ENCODE measurements at places on chromosomes 3 and 15.
A peak's percentile ranks its signal among the peaks of the same experiment; 100 is the strongest.

- no peak overlapping the region for H3K4me3 ChIP-seq
- DNase-seq, result no peak
- no peaks in the 10 kb centered on the region for H3K4me1 ChIP-seq
- no peaks in the 10 kb centered on the region for H3K36me3 ChIP-seq
- H3K27ac ChIP-seq, result no peak overlapping the region
These were observed 91.9 kb upstream of the SNRPN start for GRCh38 chr15:24862726-24863521.

DNA sequence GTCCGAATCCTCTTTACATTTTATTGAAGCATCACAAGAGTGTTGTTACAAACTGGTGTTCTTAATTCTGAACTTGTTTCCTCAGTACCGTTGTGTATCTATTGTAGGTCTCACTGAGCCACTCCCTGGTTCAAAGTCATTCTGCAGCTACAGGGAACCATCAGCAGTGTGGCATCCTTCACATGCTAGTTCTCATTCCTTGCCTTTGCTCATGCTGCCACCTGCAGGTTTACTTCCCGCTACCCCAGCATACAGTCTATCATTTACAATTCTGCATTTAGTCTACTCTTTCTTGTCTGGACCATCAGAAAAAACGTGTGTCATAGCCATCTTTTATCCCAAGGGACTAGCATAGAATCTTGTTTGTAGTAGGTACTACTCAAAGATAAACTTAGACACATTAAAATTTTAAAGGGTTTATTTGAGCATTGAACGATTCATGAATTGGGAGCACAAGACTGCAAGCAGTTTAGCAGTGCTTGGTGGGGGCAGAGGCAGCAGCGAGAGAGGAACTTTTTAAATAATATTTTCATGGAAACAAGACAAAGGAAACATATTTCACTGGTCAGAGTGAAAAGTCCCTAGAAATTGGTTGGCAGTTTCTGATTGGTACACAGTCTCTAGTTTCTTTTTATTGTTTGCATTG is 402.1 kb downstream of the CADM2 start:
- no peaks in the 10 kb centered on the region for H3K36me3 ChIP-seq
- H3K27me3 ChIP-seq, result no peaks in the 10 kb centered on the region
- H3K27ac ChIP-seq, result no peak overlapping the region
- no peaks in the 10 kb centered on the region for H3K4me1 ChIP-seq

DNA sequence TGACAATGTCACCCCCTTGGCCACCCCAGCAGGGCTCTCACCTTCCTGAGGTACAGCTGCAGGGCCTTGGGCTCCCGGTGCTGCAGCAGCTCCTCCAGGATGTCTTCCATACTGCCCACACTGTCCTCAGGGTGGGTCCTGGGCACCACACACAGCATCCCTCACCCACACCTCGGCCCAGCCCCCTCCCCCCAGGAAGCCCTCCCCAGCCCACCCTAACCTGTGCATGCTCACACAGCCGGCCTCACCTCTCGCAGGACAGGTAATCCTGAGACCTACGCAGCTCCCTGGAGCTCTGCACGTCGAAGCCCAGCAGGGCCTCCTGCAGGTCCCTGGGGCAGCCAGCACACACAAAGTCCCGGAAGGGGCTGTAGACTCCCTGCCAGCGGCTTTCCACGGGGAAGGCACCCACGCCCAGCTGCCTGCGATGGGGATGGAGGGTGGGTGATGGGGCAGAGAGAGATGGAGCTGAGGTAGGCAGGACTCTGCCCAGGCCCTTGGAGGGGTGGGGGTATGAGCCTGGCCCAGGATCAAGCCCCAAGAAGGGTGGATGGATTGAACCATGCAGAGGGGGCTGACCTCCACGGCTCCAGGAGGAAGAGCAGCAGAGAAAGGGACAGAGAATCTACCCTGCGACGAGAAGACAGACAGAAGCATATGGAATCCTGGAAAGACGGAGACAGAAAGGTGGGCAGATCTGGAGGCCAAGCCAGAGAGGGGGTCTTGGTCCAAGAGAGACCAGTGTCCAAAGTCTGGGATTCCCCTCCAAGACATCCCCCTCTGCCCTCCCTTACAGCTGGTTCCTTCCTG is 16.7 kb downstream of the ALS2CL start:
- H3K36me3 ChIP-seq, result no peaks in the 10 kb centered on the region
- DNase-seq, result no peak
- H3K27ac ChIP-seq, result peak overlapping the region; percentile 65
- no peaks in the 10 kb centered on the region for H3K27me3 ChIP-seq
- peak overlapping the region; percentile 5 for H3K4me3 ChIP-seq
- no peaks in the 10 kb centered on the region for H3K4me1 ChIP-seq

DNA sequence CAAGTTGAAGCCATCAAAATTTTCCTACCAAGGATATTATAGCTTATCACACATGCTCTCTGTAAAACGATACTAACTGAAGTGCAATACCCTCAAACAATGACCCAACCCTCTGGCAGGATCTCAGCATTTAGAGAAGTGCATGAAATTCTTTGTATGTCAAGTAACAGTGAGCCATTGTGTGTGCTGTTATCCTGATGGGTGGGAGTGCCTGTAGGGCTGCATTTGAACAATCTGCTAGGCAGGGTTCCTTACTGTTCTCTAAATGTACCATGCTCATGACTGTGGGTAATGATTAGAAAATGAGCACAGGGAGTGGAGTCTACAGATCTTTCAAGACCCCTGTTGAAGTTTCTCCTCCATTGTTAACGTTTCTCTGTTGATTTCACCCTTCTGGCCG is 398.1 kb downstream of the NSUN3 start:
- H3K27me3 ChIP-seq, result no peaks in the 10 kb centered on the region
- DNase-seq, result no peak
- no peaks in the 10 kb centered on the region for H3K4me1 ChIP-seq
- no peak overlapping the region for H3K27ac ChIP-seq
- no peak overlapping the region for H3K4me3 ChIP-seq

DNA sequence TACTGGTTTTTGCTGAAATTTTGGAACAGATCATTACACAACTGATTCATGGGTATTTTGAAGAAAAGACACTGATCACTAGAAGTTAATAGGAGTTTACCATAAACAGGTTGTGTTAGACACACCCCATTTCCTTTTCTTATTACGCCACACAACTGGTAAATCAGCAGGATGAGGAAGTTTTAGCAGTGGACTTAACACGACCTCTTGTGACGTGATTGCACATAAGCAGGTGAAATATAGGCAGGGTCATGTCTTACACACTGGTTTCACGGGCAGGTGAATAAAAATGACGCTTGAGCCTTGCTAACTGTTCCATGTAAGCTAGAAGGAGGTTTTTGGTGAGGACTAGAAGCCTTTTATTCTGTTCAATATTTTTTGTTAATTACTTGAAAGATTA is 27.1 kb upstream of the TPRG1 start:
- no peaks in the 10 kb centered on the region for H3K36me3 ChIP-seq
- no peak overlapping the region for H3K4me3 ChIP-seq
- H3K4me1 ChIP-seq, result no peaks in the 10 kb centered on the region
- no peaks in the 10 kb centered on the region for H3K27me3 ChIP-seq
- DNase-seq, result no peak
- peak overlapping the region; percentile 61 for H3K27ac ChIP-seq

- DNase-seq, result no peak
- H3K27me3 ChIP-seq, result no peaks in the 10 kb centered on the region
- H3K36me3 ChIP-seq, result no peaks in the 10 kb centered on the region
- H3K27ac ChIP-seq, result no peak overlapping the region
- no peaks in the 10 kb centered on the region for H3K4me1 ChIP-seq
These were observed 11.7 kb downstream of the CCR1 start for GRCh38 chr3:46196261-46196957.

- no peaks in the 10 kb centered on the region for H3K27me3 ChIP-seq
- H3K36me3 ChIP-seq, result no peaks in the 10 kb centered on the region
- no peak overlapping the region for H3K4me3 ChIP-seq
These were observed 128.9 kb upstream of the TP63 start for GRCh38 chr3:189502256-189502655.

GRCh38 chr3:24155276-24155675 is 210.2 kb downstream of the NR1D2 start:
- no peak for DNase-seq
- H3K27me3 ChIP-seq, result no peaks in the 10 kb centered on the region
- H3K4me3 ChIP-seq, result no peak overlapping the region

DNA sequence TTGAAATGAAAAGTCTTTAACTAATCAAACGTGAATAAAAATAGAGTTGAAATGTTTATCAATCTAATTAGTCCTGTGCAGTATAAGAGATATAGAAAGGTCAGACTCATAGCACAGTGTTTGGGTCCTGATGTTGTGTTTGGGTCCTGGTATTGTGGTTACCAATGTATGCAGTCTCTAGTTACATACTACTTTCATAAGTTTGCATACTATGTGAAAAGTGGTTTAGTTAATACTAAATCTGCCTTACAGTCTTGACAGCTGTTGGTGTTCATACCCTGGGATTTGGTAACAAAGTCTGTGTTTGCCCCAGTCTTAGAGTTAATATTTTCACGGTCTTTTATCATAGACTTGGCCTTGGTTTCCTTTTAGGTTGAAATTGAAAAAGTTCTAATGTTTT is 41.7 kb downstream of the KIF15 start:
- no peak overlapping the region for H3K4me3 ChIP-seq
- H3K4me1 ChIP-seq, result no peaks in the 10 kb centered on the region
- DNase-seq, result no peak

- H3K4me3 ChIP-seq, result no peak overlapping the region
- no peaks in the 10 kb centered on the region for H3K36me3 ChIP-seq
- DNase-seq, result no peak
- peak overlapping the region; percentile 9 for H3K27ac ChIP-seq
These were observed 105.7 kb downstream of the MBNL1 start for GRCh38 chr3:152374262-152374990.

DNA sequence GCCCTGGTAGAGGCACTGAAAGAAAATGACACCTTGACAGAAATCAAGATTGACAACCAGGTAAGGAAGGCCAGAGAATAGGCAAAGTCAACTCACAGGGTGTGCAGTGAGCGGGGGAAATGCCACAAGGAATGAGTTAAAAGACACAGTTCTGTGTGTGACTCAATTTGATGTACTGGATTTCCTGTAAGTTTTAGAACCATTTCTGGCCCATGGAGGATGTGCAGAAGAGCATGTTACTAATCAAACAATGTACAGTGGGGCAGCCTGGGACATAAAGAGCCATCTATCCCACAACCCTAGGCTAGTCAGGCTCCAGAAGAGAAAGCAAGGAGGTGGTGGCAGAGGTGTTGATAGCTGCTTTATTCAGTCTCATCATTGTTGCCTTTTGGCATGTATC is 31.2 kb upstream of the TMOD3 start:
- no peak overlapping the region for H3K4me3 ChIP-seq
- H3K27ac ChIP-seq, result no peak overlapping the region
- DNase-seq, result no peak
- H3K27me3 ChIP-seq, result no peaks in the 10 kb centered on the region
- H3K4me1 ChIP-seq, result no peaks in the 10 kb centered on the region
- H3K36me3 ChIP-seq, result no peaks in the 10 kb centered on the region

DNA sequence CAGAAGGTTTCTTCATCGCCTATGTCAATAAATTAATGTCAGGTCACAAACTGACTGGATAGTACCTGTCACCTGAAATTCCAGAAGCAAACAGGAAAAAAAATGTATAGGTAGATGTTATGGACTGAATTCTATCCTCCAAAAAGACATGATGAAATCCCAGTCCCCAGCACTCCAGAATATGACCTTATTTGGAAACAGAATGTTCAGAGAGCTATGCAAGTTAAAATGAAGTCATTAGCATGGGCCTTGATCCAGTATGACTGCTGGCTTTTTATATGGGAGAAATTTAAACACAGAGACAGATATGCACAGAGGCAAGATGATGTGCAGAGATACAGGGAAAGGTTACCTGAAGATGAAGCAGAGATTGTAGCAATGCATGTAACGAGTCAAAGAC is 953.4 kb downstream of the ZPLD1 start:
- no peaks in the 10 kb centered on the region for H3K36me3 ChIP-seq
- DNase-seq, result no peak
- no peak overlapping the region for H3K4me3 ChIP-seq
- no peaks in the 10 kb centered on the region for H3K4me1 ChIP-seq

- no peaks in the 10 kb centered on the region for H3K36me3 ChIP-seq
- no peaks in the 10 kb centered on the region for H3K27me3 ChIP-seq
- no peak overlapping the region for H3K4me3 ChIP-seq
- no peaks in the 10 kb centered on the region for H3K4me1 ChIP-seq
These were observed 55.0 kb upstream of the EPHB3 start for GRCh38 chr3:184506561-184506991.

DNA sequence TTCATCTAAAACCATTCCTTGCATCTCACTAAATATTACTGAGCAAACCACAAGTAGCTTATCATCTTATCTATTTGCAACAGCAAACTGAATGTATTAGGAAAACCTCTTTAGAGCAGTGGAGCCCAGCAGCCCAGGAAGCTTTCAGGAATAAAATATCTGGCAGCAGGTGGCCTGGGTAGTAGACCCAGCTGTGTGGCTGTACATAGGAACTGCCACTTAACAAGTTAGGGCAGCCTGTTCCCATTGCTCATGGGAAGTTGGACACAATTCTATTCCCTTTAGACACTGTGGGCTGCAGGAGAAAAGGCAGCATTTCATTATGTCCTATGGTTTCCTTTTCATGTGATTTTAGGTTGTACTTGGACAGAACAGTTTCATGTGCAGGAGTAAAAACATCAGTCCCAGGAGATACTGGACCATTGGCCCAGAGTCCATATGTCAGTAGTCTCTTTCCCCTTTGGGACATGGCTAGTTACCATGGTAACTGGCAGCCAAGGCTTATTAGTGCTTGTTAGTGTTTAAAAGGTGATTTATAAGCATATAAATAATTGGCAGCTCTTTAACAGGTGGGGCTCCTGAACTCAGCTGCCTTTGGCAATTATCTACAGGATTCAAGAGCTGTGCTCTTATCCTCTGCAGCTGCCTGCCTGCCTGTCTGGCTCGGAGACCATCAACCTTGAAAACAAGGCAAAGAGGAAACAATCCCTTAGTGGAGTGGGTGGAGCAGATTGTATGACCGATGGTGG is 28.9 kb upstream of the LSAMP start:
- no peaks in the 10 kb centered on the region for H3K36me3 ChIP-seq
- H3K4me1 ChIP-seq, result no peaks in the 10 kb centered on the region
- H3K27ac ChIP-seq, result no peak overlapping the region
- DNase-seq, result no peak
- no peaks in the 10 kb centered on the region for H3K27me3 ChIP-seq

GRCh38 chr3:196712514-196713413 is 587 bp downstream of the PIGX start:
- H3K36me3 ChIP-seq, result no peaks in the 10 kb centered on the region
- H3K4me1 ChIP-seq, result peaks cover 8% of the 10 kb centered on the region
- peak overlapping the region; percentile 80 for H3K4me3 ChIP-seq
- H3K27me3 ChIP-seq, result no peaks in the 10 kb centered on the region
- peak overlapping the region; percentile 91 for H3K27ac ChIP-seq

DNA sequence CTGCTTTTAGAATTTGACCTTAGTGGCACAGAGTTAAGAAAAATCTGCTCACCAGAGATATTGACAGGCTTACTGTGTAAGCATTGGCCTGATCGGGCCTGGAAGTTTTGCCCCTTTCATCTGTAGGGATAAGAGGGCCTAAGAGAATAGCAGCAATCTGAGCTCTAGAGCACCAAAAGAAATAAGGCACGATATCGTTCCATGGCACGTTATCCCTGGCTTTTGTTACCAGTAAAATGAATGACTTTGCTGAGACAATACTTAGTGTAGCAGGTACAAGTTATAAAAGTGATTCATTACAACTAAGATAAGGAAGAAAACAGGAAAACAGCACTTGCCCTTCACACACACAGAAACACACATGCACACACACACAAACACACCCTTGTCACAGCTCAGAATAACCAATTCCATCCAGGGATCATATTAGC is 5.0 kb downstream of the THBS1 start:
- H3K27ac ChIP-seq, result peak overlapping the region; percentile 57
- peaks cover 4% of the 10 kb centered on the region for H3K36me3 ChIP-seq
- peaks cover 9% of the 10 kb centered on the region for H3K4me1 ChIP-seq
- no peaks in the 10 kb centered on the region for H3K27me3 ChIP-seq

Data from breast epithelium (tissue), 4 donors.